ENCODE measurements at places on chromosomes 6 and 20.

DNA sequence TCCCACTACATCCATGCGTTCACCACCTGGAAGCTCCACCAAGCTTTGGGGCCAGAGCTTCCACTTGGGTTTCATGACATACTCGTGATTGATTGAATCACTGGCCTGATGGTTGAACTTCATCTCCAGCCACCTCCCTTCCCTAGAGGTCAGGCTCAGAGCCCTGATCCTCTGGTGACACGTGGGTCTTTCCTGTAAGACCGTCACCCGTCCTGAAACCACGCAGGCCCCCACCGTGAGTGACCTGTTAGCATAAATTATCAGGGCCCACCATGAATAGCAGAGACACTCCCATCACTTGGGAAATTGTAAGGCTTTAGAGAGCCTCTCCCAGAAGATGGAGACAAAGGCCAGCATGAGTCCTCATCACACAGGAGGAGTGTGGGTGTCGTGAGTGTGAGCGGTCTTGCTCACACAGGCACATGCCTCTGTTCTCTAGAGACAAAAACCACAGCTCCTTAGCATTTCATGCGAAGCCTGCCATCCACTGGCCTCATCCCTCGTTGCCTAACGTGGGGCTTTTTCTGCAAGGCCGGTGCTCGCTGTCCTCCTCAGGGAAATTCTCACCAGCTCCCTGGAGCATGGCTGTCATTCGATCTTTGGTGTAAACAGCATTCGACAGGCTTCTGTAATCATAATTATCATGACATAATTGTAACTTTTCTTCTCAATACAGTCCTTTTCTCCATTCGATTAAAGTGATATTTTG is 65.1 kb upstream of the DUSP22 start:
- DNase-seq: no peak

GRCh38 chr6:46078294-46078693 is 51.5 kb upstream of the ENPP4 start:
- DNase-seq: no peak

DNA sequence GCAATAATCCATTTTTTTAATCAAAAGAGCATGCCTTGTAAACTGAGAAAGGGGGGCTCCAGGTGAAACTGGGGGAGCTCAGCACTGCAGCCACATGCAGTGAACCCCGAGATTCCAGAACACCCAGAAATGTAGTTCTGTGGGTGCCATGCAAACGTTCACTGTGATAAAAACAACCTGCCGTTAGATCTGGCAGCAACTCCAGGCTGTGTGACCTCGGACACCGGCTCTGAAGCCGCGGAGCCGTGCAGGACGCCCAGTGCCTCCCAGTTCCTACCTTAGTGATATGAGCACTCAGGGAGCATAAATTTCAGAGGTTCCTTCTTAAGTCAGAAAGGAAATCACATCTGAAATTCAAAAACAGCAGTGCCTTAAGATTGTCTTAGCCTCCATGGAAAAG is 85.4 kb upstream of the THBS2 start:
- no peak for DNase-seq

GRCh38 chr6:18551228-18551627 is 164.1 kb downstream of the RNF144B start:
- no peak for DNase-seq

GRCh38 chr6:29558439-29559079 is 973 bp downstream of the UBD start:
- DNase-seq: no peak

DNA sequence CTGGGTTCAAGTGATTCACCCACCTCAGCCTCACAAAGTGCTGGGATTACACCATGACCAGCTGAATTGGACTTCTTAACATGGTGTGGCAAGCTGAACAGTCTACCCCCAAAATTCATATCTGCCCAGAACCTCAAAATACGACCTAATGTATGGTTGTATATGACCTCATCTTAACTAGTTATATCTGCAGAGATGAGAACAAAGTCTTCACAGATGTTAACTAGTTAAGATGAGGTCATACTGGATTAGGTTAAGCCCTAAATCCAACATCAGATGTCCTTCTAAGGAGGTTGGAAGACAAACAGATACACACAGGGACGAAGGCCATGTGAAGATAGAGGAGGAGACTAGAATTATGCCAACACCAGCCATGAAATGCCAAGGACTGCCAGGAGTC is 102.5 kb downstream of the JPH2 start:
- DNase-seq: no peak

- no peak for DNase-seq
Observed at GRCh38 chr6:24497254-24497970, 2.6 kb downstream of the ALDH5A1 start.

DNA sequence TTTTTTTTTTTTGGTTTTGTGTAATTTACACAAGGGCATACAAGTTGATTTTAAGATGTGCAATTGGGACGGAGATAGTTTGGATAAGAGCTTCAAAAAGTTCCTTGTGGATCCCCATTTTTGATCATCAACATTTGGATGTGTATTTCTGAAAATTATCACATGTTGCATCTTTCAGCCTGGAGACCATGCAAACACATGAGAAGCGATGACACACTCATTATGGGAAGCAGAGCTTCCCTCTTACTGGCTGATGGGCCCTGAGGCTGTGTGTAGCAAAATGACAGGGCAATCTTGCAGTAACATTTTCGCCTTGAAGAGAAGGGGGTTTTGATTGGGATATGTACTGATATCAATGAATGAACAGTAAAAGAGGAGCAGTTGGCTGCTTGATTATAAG is 22.0 kb upstream of the RIPK1 start:
- no peak for DNase-seq
